ENCODE measurements at places on chromosomes 5 and 9.

DNA sequence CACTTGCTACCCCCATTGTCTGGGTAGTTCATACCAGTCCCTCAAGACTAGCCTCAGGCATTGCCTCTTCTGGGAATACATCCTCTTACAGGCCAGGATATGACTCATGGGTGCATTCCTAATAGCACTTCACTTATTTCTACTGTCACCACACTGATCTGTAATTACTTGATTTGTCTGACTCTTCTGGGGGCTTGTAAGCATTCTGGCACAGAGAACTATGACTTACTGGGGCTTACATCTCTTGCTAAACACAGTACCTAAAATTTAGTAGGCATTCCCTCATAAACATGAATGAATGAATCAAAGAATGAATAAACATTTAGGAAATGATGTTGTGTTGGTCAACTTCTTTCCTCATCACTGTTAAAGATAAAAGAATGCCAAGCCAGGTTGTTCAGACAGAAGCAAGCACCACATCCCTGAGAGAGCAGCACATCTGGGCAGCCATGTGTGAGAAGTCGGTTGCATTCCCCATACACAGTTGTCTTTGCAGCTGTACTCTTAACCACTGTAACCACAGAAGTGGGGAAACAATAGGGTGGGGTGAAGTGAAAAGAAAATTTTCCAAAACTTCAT, 27.6 kb downstream of the IL7R start:
- peak; percentile 90 for DNase-seq

- no peak for DNase-seq
These were observed 86.2 kb upstream of the IL12B start for GRCh38 chr5:159416438-159416837.

GRCh38 chr5:93894601-93895354, 153.4 kb upstream of the POU5F2 start:
- no peak for DNase-seq

GRCh38 chr5:77181596-77182304, 28.7 kb upstream of the PDE8B start:
- DNase-seq = no peak

GRCh38 chr9:129322022-129322621, 144.1 kb upstream of the IER5L start:
- DNase-seq = no peak

DNA sequence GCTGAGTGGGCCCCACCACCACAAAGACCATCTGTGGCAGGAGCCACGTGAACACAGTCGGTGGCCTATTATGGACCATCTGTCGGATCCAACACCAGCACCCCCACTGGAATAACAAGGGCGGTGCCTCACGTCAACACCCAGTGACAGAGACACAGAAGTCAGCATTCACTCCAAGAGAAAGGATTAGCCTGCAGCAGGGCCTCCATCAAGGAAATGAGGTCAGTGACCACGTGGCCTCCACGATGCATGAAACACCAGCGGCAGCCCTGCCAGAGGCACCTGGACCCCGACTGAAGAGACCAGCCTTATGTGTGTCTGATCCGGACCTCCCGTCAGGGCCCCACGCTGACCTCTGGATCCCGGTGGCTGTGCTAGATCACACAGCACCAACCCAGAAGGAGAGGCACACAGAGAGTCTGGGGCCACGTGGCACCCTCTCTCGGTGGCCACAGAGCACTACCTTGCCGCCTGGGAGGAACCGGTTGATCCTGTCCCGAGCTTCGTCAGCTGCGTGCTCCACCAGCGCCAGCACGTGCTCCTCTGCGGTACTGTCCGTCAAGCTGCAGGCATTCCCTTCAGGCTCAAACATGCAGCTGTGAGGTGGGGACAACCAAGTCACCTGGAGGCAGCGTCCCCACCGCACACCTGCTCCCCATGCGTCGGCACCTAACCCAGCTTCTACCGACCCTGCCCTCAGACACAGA, 9.0 kb downstream of the BRD9 start:
- DNase-seq = no peak

GRCh38 chr5:106634375-106634774, 1036.4 kb downstream of the EFNA5 start:
- DNase-seq = no peak

DNA sequence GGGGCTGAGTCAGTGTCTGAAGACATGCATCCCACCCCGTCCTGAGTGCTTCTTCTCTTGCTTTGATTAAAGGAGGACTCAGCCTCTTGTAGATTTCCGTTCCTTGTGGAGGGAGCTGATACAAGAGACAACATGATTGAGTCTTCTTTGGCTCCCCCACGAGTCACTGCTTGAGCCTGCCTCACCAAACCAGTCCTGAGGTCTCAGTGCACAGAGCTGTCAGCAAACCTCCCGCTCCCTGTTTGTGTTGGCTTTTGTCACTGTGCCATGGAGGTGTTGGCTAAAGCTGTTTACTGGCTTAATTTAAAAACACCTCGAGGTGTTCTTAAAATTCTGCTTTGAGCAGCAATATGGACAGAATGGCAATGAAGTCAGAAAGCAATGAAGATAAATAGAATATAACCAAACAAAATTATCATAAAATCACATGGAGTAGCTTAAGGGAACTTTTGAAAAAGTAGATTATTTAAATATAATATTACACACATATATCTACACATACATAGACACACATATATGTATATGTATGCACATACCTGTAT, 234.1 kb upstream of the ANKRD55 start:
- DNase-seq = no peak

DNA sequence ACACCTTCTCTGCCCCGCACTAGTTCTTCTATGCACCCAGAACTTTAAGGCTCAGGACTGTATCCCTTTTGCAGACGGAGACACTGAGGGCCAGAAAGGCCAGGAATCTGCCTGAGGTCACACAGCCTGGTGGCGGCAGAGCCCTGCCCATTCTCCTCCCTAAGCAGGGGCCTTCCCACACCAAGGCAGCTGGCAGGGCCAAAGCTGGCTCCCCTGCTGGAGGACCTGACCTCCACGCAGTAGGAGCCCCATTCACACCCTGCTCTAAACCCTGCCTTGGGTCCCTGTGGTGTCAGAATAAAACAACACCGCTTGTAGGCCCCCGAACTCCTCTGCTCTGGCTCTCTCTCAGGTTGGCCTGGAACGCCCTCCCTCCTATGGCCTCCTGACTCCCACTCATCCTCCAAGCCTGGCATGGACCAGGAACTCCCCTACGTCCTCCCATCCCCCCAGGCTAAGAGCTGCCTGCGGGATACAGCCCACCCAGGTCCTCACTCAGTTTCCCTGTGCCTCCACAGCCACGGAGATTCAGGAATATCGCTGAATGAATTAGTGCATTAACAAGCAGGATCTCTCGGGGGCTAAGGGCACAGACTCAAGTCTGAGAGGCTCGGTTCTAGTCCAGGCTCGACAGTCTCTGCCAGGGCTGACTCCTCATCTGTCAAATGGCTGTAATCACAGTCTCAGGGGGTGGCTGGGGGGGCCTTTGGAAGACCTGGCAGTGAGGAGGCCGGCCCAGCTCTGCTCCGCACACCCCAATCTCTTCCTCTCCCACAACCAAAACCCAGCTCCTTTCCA, 2.8 kb downstream of the ST6GALNAC6 start:
- no peak for DNase-seq

- no peak for DNase-seq
These were observed 501.3 kb upstream of the FTMT start for GRCh38 chr5:121350181-121350930.

DNA sequence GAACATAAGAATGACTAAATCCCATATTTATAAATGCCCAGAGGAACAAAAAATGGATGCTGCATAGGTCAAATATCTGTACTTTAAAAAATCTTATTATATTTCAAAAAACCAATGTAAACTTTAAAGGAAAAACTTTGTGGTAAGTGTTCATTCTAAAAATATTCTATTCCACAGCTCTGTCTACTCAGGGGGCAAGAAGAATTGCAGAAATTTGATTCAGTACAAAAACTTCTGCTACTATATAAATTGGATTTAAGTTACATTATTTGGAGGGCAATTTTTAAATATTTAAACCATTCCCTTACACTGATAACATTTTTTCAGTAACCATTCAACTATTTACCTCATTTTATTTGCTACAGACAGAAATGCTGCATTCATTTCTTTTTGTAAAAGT, 32.1 kb downstream of the NFIB start:
- no peak for DNase-seq

DNA sequence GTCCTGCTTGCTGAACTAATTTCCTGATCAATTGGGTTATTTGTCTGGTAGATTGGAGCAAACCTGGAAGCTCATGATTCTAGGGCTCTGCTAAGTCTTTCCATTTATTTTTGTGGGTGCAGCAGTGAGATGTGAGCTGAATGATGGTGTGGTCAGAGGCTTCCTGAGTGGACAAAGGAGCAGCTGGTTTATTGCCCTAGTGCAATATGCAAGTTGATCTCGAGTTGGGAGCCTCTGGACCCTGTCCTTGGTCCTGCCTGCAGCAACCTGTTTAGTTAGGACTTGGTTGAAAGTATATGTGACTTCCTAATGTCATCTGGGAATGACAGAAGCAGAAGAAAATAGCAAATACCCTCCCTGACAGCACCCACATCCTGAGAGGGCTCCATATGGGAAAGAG, 4.2 kb upstream of the UNC5A start:
- no peak for DNase-seq

- DNase-seq = no peak
These were observed 277.2 kb upstream of the MPDZ start for GRCh38 chr9:13556656-13557055.

GRCh38 chr5:18797222-18797621, 1163.0 kb downstream of the TAF11L14 start:
- DNase-seq = no peak

DNA sequence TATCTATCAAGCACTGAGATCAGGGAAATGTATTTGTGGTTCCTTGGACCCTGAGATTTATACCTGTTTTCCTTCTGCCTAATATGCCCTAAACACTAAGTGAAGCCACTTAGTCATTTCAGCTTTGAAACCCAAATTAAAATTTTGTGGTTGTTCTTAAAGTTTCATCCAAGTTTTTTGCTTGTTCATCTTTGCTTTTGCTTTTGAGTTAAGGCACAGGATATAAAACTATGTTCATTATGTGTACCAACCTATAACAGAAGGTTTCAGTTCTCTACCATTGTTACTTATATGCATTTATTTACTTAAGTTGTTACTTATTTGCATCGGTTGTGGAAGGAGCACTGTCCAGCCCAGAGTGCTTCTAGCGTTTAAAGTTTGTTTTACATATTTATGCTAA, 382.3 kb downstream of the PTPRD start:
- no peak for DNase-seq

DNA sequence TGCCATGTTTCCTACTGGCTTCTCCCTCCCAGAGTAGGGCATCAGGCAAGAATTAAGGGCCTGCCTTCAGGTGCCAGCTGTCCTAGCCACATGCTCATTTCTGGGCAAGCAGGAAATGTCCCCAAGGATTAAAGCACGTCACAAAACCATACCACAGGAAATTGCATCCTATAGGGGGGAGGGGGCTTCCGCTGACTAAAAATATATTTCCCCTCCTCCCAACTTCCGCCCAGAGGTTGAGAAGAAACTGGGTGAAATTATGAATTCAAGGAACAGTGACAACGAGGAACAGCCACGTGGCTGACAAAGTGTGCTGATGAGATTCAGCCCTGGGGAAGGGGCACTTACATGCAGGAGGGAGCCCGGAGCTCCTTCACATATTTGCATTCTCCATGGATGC, 4.1 kb downstream of the HBEGF start:
- no peak for DNase-seq

Measured in keratinocyte (primary cell).